NCI-H510A (cell line): ENCODE measurements at places on chromosomes 3 and 15.

- DNase-seq = no peak
Measured at GRCh38 chr3:54079314-54079713, 43.0 kb upstream of the CACNA2D3 start.

DNA sequence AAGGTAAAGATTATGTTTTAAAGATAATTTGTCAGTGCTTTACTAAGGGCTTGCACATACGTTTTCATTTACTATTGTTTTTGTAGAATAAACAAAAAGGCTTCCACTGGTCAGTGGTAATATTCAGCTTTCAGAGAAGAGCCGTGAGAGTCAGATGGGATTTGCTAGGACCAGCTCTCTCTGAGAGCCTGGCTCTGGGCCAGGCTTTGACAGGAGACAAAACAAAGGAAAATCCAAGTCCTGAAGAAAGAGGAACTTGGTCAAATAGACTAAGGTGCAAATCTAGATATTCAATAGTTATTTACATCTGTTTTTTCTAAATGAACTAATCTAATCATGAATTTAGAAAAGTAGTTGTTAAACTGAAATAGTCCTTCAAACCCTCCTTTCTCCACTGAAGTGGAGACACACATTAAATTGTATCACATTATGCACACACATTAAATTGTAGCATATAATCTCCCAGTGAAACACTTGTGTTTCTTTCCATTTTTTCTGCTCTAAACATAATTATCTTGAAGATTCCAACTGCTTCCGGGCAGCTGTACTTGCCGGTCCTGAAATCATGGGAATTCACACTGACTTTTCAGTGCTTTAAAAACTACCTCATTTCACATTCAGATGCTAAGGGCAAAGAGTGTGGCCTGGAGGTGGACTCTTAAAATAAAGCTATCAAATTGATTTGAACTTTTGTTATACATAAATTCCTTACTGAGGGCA, 55.1 kb upstream of the FILIP1L start:
- no peak for DNase-seq

DNA sequence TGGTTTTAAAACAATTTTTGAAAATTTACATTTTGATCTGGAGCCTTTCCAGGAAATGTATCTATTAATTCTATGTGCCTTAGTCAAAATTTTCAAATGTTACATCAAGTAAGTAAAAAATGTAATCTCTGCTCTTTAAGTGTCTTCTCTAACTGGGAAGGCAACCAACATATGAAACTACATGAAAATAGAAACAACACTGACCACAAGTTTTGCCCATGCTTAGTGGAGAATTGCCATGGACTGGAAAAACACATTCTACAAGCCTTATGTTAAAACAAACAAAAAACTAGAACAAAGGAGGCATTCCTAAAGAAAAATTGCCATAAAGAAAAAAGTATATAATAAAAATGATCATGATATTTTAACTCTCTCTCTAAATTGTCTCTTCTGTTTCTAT, 75.9 kb upstream of the SPRED1 start:
- DNase-seq = no peak

DNA sequence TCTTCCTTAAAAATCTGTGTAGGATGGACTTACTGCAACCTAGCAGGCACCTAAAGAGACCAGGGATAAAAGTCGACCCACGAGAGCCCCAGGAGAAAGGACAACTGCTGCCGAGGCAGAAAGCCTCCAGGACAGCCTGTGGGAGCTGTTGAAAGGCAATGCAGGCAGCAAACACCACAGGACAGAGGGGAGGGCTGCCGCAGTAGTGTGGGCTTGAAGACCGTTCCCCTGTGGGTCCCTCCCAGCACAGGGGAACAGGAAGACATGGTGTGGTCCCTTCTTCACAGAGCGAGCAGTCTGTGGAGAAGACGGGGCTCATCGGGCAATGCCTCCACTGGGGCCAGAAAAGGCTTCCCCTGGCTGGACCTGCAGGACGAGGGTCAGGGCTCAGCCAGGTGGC, 58.5 kb upstream of the GATA2 start:
- no peak for DNase-seq

- DNase-seq = no peak
Measured at GRCh38 chr15:39786447-39787056, 3.9 kb upstream of the FSIP1 start.

DNA sequence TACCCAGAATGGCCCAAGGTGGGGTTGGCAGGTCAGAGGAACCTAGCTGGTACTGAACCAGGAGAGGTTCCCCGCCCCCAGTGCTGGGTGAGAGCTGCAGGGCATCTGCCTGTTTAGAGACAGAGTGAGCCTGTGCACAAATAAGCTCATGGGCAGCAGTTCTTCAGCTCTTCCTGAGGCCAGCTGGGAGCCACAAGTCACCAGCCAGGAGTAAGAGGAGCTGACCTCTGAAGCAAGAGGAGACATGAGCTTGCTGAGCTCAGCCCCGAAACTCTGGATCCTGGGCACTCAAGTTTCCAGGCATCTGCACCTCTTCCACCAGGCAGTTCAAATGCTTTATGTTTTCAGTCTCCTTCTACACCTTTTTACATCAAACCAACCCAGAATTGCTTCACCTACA, 2.1 kb downstream of the RTP2 start:
- no peak for DNase-seq

DNA sequence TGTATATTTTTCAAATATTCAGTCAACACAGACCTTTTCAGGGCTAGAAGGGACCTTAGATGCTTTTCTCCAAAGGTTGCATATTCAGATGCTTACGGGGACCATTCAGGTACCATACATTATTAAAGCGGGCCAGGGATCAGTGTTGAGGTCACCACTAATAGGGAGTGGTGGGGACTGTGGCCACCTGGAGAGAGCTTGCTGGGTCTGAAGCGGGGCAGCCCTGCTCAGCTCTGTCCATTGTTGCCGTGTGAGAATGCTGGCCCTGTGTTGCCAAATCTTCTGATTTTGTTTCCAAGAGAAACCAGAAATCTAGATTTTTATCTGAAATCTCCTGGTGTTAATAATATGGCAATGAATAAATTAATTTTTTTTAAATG, 23.7 kb downstream of the ABHD2 start:
- no peak for DNase-seq

- no peak for DNase-seq
Measured at GRCh38 chr3:23739536-23739935, 66.2 kb upstream of the UBE2E1 start.

- no peak for DNase-seq
Measured at GRCh38 chr3:19866751-19867347, 67.2 kb downstream of the EFHB start.

- peak; percentile 14 for DNase-seq
Measured at GRCh38 chr15:31228980-31229826, 97.4 kb upstream of the KLF13 start.
